ENCODE measurements at places on chromosomes 1 and 21.
A peak's percentile ranks its signal among the peaks of the same experiment; 100 is the strongest.

DNA sequence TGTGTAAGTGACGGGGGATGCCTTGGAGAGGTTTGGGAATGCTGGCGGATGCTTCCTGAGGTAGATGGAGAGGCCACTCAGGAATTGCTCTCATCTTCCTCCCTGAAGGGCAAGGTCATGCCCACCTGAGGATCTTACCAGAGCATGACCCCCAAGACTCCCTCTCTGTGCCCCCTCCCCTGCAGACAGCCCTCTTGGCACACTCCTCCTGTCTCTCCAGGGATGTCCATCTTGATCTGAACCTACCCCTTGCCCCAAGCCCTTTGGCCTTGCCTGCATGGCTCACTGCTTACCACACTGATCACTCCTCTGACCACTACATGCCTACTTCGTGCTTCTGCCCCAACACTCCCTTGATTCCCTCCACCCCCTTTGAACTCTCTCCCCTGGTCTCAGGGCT, 17.9 kb upstream of the MPL start:
- DNase-seq: no peak

- DNase-seq: no peak
Measured at GRCh38 chr1:50750021-50750619, 209.9 kb downstream of the FAF1 start.

- DNase-seq: no peak
Measured at GRCh38 chr1:5914676-5915365, 77.4 kb downstream of the NPHP4 start.

- peak; percentile 66 for DNase-seq
Measured at GRCh38 chr1:27144049-27144748, 10.7 kb downstream of the SLC9A1 start.

GRCh38 chr1:36093929-36094328, 5.2 kb downstream of the ADPRS start:
- DNase-seq: no peak

DNA sequence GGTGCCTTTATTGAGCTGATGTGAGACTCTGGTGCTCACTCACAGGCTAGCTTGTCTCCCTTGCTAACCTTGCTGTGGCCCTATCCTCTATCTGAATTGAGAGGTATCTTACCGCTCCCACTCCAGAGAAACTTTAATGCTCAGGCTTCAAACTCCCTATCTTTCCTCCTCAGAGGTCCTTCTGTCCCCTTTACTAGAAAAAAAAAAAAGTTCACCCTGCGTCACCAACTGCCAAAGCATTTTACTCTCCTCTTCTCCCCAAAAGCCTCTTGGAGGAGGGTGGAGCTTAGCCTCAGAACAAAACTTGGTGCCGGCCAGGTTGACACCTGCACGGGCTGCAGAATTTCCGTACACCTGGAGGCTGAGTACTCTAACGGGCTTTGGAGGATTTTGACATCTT, 55.1 kb downstream of the ATP2B4 start:
- no peak for DNase-seq

DNA sequence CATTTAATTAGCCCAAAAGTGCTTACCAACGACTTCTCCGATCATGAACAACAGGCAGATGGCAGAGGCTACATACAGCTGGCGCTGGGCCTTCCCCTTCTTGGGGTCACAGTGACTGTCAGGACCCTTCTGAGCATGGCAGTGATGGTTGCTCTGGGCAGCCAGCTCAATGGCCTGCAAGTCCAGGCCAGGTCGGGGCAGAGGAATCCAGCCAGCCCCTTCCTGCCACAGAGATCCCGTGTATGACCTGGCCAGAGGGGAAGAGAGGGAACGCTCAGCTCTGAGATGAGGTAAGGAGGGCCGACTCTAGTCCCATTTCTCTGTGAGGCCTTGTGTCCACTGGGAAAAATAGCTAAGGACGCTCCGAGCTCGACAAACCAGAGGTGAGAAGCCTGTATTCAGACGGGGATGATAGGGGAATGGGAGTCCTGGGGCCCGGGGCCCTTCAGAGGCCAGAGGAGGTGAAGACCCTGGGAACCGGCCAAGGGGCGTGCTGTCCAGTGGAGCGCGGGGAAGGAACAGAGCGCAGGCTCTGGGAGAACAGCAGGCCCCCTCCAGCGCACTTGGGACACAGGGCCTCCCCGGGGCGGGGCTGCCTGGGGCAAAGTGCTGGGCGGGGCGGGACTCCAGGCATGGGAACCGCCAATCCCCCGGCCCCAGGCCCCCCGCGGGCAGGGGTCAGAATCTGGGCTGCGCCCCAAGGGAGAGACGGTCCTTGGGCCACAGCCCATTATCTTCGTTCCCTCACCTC, 772 bp downstream of the SLC30A2 start:
- no peak for DNase-seq

DNA sequence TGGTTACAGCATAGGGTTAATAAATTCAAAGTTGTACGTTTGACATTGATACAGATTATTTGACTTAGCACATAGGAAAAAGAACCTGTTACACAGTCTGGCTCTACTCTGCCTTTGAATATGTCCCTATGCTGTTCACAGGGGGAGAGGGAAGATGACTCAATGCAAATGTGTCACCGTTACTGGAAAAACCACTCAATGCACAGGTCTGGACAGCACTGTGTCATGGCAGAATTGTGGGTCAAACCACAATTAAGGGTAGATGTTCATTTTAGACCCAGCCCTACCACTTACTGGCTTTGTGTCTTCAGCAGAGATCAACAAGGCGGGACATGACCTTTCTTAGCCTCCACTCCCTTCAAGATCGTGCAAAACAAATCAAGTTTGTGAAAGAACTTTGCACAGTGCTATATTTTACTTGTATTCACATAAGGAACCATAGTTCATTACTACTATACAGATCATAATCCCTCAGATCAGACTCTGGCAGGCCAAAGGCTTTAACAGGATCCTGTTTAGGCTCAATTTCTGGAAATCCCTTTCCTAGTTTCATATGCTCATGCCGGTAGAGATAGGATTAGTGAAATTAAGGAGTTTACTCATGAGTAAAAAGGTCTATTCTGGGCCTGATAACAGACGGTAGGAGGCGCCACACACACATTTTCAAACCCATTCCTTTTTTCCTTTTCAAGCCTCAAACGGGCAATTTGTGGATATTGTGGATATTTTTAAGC, 22.1 kb downstream of the EIF2D start:
- DNase-seq: no peak

DNA sequence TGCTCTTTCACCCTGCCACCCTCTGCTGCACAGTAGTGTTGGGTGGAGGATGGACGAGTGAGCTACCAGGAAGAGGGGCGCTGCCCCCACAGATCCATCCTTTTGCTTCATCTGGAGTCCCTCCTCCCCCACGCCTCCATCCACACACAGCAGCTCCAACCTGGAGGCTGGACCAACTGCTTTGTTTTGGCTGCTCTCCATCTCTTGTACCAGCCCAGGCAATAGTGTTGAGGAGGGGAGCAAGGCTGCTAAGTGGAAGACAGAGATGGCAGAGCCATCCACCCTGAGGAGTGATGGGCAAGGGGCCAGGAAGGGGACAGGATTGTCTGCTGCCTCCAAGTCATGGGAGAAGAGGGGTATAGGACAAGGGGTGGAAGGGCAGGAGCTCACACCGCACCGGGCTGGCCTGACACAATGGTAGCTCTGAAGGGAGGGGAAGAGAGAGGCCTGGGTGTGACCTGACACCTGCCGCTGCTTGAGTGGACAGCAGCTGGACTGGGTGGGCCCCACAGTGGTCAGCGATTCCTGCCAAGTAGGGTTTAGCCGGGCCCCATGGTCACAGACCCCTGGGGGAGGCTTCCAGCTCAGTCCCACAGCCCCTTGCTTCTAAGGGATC, 8.5 kb downstream of the CHRNB2 start:
- no peak for DNase-seq

GRCh38 chr1:27077968-27078367, 65.3 kb upstream of the TENT5B start:
- DNase-seq: no peak

DNA sequence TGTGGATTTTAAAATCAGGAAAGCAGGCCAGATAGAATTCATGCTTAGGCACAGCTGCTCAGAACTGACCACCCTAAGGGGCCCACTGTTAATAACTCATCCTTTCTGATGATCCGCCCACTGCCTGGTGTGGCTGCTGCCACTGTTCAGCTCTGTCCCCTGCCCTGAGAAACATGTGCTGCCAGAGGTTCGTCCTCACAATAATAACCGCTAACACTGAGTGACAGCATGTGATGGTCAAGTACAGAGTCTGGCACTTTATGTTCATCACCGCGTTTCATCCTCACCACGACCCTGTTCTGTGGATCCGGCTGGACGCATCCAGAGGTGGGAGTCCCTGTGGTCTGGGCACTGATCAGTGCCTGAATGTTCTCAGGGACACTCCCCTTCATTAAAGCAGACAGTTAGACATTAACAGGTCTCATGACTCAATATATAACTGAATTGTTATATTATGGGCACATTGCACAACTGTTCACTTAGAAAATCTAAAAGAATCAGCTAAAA, 108.6 kb downstream of the SIM2 start:
- DNase-seq: no peak

GRCh38 chr1:15173863-15174614, 20.5 kb downstream of the TMEM51 start:
- DNase-seq: no peak

- DNase-seq: no peak
Measured at GRCh38 chr1:25460020-25460419, 29.3 kb downstream of the MACO1 start.

DNA sequence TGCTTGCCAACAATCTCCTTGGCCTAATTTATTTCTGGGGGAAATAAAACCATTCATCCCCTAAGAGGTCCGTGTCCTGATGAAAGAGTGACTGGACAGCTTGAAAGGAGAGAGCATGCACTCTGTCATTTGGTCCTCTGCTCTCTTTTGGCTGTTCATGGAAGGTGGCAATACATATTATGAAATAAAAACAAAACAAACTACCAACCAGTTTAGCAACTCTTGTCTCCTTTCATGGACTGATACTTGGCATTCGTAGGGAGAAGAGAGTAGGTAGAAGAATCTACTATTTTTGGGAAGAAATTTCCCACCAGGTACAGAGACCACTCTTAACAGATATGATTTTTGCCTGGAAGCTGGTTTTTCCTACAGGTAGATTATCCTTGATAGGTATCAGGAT, 746 bp upstream of the C1orf116 start:
- DNase-seq: no peak

All from LoVo (cell line).